ENCODE measurements at places on chromosomes 5 and 9.

- no peak for DNase-seq
These were observed 214.8 kb downstream of the MPDZ start for GRCh38 chr9:13064676-13065075.

- DNase-seq = no peak
These were observed 45.2 kb downstream of the ADRA1B start for GRCh38 chr5:159961176-159962160.

GRCh38 chr5:4480528-4481349 is 659.4 kb upstream of the ADAMTS16 start:
- no peak for DNase-seq

GRCh38 chr5:57494104-57495098 is 11.8 kb upstream of the ACTBL2 start:
- DNase-seq = peak; percentile 75

DNA sequence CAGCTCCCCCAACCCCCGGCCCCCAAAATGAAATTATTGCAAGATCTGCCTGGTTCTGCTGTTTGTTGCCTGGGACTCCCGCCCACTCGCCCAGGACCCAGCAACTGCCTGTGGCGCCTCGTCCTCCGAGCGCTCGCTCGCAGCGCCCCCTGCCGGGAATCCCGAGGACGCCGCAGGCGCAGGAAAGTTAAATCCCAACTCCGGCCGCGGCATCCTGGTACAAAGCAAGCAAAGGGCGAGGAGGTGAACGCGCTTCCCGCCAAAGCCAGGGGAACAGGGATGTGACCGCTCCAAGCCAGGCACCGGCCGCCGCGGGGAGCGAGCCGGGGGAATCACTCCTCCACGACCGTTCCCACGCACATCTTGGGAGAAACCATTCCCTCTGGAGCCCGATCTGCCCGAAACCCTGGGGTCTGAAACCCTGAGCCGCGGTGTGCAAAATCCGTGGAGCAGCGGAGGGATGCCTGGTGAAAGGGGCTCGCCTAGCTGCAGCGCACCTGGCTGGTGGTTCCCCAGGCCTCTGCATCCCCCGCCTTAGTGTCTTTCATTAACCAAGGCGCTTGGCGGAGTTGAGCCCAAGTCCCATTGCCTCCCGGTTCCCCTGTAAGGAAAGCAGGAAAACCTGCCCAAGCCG is 1.3 kb downstream of the SEMA5A start:
- DNase-seq = peak; percentile 76

- DNase-seq = peak; percentile 78
These were observed 744 bp downstream of the TARS1 start for GRCh38 chr5:33441241-33442177.

DNA sequence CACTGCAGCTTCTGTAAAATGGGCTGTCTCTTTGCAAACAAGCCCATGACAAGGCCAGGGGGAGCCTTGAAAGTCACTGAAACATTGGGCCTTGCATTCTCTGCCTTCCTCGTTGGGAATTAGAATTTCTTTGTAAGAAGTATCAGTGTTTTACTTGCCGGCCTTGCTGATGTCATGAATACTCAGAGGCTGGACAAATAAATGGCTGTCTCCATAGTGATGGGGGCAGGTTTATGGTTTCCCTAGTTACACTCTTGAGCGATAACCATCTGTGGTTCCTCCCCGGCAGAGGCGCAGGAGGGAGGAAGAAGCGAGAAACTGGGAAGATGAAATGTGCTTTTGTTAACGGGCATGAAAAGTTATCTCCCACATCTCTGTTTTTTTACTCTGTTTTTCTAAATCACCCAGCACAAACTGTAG is 272.7 kb upstream of the PANK3 start:
- peak; percentile 82 for DNase-seq

- peak; percentile 63 for DNase-seq
These were observed 1.5 kb downstream of the LTC4S start for GRCh38 chr5:179795049-179795862.

DNA sequence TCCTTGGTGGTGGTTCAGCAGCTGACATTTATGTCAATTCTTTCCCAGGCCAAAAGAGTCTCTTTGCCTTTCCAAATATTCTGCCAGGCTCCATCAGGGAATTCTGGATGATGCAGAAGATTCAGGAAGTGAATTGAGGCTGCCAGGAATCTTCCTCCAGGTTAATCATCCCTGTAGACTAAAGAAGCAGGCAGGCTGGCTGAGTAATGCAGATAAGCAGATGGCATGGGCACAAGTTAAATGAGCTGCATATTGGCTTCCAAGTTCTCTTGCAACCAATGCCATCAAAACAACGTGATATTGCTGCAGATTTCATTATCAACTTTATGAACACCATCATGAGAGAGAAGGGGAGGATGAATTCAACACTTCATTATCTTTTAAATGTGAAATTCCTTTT is 324.5 kb downstream of the KCNN2 start:
- no peak for DNase-seq

DNA sequence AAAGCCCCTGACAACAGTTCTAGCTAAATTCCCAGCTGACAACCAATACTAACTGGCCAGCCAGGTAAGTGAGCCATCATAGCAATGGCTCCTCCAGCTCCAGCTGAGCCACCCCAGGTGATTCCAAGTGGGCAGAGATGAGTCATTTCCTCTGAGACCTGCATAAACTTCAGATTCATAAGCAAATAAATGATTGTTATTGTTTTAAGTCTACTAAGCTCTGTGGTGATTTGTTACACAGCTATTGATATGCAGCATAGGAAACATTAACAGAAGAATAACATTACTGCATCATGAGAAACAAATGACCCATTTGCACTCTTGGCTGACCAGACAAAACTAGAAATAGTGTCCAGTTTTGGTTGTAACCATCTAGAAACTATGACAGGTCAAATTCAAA is 60.3 kb downstream of the TTC39B start:
- DNase-seq = no peak

GRCh38 chr5:9932770-9933169 is 302.6 kb upstream of the TAS2R1 start:
- DNase-seq = no peak

DNA sequence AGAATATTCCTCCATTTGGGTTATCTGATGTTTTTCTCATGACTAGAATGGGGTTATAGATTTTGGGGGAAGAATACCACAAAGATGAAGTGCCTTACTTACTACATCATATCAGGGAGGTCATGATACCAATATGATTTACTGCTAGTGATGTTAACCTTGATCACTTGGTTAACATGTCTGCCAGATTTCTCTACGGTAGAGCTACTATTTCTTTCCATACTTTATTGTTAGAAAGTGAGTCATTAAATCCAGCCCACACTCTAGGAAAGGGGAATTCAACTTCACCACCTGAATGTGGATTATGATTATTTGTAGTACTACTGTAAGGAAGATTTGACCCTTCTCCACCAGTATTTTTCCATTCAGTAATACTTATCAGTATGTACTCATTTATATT is 64.7 kb downstream of the UBE2R2 start:
- DNase-seq = no peak

DNA sequence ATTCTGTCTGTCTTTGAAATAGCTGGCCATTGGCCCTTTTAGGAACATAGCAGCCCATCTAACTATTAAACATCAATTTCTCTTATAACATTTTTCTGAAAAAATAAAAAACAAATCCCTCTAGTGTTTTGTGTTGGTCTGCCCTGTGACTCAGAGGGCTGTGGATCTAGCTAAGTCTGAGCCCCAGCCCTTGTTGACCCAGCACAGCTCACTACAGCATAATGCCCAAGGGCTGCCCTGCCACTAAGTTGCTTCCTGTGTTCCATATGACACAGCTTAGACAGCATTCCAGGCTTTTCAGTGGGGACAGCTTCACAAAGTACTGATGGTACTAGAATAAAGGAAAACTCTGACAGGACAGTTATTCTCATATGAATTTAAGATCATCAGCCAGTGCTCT is 136.0 kb downstream of the SCAMP1 start:
- DNase-seq = no peak

- DNase-seq = no peak
These were observed 8.1 kb downstream of the BARHL1 start for GRCh38 chr9:132590318-132591182.

DNA sequence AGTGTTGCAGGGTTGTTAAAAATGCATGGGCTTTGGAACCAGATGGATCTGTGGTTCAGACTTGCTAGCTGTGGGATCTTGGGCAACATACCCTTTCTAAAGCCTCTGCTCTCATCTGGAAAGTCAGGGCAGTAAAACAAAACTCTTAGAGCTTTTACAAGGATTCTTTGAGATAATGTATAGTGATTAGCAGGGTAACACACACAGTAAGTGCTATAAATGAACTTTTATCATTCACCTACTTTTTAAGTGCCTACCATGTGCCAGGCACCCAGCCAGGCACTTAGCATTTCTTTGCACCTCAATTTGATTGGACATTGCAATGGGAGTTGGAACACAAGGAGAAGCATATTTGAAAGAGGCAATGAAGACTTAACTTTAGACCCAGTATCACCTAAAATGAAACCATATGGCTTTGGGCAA is 208.6 kb upstream of the PAPPA start:
- no peak for DNase-seq

DNA sequence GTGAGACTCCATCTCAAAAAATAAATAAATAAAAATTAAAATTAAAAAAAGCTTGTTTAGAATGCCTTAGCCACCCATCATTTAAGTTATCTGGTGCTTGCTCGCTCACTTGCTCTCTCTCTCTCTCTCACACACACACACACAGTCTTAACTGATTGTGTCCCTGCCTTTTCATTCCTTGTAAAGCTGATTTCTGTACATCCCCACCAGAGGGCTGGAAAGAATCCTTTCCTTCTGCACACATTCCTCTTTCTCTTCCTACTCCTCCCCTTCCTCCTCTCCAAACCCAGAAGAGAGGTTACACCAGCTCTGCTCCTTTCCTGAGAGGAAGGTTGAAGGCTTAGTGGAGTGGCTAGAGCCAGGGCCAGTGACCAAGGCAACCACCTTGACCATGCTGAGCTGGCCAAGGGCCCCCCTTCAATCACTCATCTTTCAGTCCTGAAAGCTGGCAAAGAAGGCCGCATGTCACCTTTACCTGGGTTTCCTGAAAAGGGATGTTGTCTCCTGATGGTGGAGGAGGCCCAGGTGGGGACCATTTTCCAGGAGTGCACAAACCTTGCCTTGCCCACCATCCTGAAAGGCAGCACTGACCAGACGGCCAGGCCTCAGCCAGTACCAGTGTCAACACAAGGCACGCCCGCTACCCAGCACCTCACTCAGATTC is 25.6 kb downstream of the STK10 start:
- DNase-seq = no peak

Measured in activated CD4-positive, alpha-beta T cell treated with anti-CD3 and anti-CD28 coated beads, Interleukin-2, amount 10 ng/mL, durations not matched to agents 24 days and 14 days (primary cell).